ENCODE measurements at places on chromosomes 3 and 15.

GRCh38 chr3:76941376-76941775 lies 98.5 kb upstream of the ROBO2 start:
- DNase-seq: no peak

DNA sequence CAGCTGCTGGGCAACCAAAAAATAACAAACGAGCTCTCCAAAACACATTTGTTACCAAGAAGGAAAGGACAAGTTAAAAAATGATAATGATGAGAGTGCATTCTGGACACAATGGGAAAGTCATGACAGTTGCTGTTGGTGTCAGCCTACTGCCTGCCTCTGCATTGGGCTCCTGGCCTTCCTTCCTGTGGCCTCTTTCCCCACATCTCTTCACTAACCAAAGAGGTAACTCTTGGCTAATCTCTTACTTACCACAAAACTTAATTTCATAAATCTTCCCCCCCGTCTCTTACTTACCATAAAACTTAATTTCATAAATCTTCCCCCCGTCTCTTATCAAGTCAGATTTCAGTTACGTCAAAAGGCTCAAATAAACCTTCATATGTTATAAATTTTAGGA lies 58.6 kb downstream of the AGTR1 start:
- DNase-seq: no peak

- no peak for DNase-seq
Measured at GRCh38 chr3:128706086-128706615, 19.8 kb upstream of the RAB7A start.

- no peak for DNase-seq
Measured at GRCh38 chr3:150372722-150373121, 35.4 kb upstream of the TSC22D2 start.

- no peak for DNase-seq
Measured at GRCh38 chr3:97914388-97914787, 57.8 kb downstream of the RIOX2 start.

- DNase-seq: no peak
Measured at GRCh38 chr3:3165241-3165640, 14.2 kb downstream of the CRBN start.

- DNase-seq: no peak
Measured at GRCh38 chr3:124826703-124827102, 60.5 kb downstream of the ITGB5 start.

DNA sequence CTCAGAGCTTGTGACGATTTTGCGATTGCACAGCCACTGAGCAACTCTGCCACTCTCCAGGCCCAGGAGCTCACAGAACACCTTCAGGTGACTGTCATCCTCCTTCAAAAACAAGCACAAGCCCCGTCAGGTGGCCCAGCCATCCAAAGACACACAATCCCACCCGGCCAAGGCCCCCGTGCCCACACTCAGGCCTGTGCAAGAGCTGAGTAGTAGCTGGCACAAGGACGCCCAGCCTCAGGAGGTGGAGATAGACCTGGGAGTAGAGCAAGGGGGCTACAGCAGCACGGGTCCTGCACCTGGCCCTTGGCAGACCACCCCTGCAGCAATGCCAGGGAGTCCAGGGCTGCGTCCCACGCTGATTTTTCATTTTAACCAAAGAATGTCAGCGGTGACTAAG lies 34.6 kb downstream of the MYO5C start:
- DNase-seq: no peak

GRCh38 chr3:52532838-52533622 lies 627 bp downstream of the NT5DC2 start:
- peak; percentile 30 for DNase-seq

- DNase-seq: no peak
Measured at GRCh38 chr3:115164374-115165221, 17.5 kb upstream of the ZBTB20 start.

DNA sequence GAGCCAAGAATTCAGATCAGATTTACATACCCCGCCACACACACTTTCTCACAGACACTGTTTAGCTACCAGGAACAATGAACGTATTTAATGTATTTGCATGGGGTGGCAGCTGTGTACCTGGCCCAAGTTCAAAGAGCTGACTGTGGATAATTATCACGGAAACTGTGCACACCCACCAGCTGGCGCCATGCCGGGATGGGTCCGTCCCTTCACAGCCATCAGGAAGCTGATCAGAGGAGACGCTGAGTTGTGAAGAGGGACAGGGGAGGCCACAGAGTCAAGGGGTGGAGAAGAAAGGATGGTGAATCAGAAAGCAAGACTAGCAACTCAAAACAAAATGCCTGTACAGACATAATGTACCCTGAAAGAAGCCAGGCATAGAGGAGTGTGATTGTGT lies 13.1 kb upstream of the PLA2G4D start:
- DNase-seq: no peak

- DNase-seq: no peak
Measured at GRCh38 chr3:71214797-71215196, 368.7 kb downstream of the FOXP1 start.

DNA sequence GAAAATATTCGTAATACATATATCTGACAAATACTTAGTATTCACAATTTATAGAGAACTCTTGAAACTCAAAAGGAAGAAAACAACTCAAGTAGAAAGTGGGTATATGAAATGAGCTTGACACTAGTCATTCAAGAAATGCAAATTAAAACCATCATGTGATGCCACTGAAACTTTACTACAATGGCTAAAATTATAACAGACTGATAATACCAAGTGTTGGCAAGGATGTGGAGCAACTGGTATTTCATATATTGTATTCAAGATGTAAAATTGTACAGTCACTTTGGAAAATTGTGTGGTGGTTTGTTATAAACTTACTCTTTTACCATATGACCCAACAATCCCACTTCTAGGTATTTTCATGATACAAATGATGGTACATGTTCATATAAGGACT lies 68.7 kb upstream of the AGTR1 start:
- no peak for DNase-seq

DNA sequence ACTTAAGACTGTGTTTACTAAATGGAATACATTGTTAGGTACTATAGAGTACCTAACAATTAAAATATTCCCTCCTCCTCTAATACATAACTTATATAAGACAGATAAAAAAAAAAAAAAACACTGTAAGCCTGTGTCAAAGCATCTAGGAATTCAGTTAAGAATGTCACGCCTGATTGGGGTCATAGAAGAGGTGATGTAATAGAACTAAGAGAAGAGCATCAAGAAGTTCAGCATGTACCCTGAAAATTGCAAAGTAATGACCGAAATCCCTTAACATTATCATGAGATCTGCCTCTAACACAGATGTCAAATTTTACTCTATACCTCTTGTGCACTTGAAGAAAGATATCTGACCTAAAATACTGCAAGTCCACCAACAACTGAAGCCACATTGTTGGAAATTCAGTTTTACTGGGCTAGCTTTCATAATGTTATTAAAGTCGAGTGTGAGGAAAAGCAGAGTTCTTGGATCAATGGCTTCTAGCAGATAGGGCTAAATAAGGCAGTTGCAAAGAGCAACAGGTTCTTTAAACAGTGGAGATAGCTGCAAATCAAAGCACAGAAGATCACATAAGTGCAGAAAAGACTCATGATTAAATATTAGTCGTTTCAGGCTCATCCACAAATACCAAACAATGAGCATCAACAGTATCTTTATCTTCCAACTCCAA lies 75.0 kb downstream of the TBL1XR1 start:
- no peak for DNase-seq

DNA sequence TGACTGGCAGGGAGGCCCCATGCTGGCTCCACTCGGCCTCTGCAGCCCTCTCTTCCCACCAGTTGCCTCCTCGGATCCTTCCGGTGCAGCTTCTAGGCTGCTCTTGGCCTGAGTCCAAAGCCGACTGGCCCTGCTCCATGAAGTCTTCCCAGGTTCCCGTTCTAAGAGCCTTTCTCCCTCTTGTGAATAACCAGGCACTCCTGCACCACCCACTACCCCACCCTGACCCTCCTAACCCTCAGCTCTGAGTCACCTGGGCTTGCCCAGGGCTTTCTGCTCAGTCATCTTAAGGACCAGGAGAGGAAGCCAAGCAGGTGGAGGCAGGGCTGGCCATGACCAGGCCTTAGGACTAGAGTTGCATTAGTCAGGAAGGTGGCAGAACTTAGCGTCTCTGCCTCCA lies 28.1 kb upstream of the CNBP start:
- no peak for DNase-seq

DNA sequence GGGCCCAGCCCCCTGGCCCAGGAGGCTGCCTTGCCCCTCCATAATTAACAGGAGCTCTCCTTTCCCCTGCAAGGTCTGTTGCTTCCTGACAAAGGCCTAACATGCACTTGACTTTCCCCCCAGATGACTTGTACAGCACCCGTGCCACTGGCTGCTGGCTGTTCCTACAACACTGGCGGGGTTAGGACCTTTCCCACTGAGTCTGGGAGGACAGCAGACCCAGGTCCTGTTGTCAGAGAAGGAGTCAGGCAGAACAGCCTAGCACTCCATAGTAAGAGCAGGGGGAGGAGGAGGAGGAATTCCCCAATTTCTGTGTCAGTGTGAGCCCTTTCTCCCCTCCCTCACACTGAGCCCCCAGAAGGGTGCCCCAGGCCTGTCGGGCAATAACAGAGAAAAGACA lies 99.2 kb downstream of the CORO2B start:
- no peak for DNase-seq

DNA sequence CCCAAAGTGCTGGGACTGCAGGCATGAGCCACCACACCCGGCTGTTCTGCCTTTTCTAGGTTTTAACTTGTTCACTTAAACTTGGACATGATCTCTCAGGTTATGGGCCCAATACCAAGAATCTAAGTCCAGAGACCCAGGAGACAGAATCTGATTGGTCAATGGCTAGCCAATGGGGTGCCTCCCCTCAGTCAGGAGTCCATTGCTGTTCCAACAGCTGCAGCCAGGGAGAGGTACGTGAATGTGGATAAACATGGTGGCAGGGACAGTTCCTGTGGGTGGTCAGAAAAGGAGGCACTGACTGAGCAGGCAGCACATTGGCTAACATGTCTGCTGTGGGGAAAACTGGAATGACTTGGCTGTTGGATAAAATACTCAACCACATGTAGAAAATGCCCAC lies 140.3 kb downstream of the RPLP1 start:
- DNase-seq: no peak

All from activated gamma-delta T cell (primary cell).